ENCODE measurements at places on chromosomes 13 and 19. TPM values are rescaled to one million over a fixed set of nuclear protein-coding genes. Genes with fewer than 3 reads are reported as not detected.

Gene CLDND2
- 0.30 TPM for polyA plus RNA-seq

Gene FFAR1
- not detected for polyA plus RNA-seq

GRCh38 chr19:52786078-52786463 lies 520 bp downstream of the ZNF600 start:
- peak; percentile 15 for DNase-seq

DNA sequence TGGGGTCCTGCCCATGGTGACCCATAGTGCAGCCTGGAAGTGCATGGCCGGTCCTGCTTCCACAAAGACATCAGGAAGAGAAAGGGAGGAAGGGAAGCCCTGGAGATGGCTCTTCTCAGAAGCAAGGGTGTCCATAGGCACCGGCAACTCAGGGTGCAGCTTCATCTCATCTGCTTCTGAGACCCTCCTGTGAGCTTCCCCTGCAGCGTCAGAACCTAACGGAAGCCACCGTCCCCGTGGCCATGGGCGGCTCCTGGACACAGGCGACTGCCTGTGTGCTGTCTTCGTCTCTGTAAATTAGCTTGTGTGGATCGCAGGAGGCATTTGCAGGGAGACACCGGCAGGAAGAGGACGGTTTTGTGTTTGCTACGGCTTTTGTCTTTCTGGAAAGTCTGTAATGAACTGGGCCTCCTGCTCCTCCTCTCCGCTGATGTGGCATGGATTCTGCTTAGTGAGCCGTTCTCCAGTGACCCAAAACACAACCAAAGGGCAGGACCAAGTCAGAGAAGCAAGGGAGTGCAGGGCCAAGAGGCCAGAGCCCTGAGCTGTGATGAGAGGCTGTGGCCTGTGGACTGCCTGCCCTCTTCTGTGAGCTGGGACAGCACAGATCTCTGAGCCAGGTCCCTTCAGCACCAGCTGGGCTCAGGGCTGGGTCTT lies 2.5 kb downstream of the ATP4B start:
- DNase-seq, result peak; percentile 28

GRCh38 chr19:13526552-13526951 lies 20.3 kb upstream of the CACNA1A start:
- DNase-seq, result no peak

DNA sequence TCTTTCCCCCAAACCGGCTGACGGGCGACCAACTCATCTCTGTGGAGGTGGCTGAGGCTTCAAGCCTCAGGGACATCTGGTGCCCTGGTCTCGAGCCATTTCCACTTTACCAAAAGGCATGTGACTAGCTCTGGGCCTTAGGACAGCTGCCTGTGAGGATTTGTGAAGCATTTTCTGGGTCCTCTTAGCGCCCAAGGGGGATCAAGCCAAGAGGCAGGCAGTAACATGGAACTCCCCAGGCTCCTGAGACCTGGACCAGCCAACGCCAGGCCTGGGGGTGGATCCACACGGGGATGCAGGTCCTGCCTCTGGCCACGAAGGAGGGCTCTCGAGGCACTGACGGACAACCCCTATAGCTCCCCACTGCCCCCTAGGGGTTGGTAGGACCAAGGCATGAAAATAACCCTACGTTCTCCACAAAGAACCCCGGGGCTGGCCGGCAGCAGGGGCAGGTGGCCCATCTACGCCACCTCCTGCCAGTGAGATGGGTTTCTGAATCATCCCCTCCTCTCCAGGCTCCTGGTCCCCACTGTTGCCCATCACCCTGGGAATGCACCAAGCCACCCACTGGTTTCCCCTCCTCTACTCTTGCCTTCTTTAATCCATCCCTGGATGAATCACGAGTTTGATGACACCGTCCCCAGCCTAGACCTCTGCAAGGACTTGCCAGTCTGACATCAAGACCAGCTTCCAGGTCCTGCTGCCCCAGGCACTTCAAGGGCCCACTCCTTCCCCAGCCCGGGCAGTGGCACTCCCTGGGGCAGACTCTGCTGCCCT lies 7.0 kb upstream of the MYDGF start:
- peak; percentile 69 for DNase-seq

DNA sequence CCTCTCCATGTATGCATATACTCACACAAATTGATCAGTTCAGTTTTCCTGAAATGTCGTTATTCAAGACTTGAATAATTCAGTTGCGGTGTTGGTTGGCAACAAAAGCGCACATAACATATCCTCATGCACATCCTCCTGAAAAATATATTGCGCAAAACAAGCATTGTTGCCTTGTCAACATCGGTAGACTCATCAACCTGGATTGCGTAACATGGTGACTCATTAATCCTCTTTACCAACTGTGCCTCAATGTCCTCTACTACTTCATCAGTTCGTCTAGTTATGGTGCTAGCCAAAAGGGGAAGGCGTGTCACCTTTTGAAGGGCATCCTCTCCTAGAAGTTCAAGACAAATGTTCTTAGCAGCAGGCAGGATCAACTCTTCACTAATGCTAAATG lies 357.7 kb downstream of the LMO7 start:
- DNase-seq, result no peak

DNA sequence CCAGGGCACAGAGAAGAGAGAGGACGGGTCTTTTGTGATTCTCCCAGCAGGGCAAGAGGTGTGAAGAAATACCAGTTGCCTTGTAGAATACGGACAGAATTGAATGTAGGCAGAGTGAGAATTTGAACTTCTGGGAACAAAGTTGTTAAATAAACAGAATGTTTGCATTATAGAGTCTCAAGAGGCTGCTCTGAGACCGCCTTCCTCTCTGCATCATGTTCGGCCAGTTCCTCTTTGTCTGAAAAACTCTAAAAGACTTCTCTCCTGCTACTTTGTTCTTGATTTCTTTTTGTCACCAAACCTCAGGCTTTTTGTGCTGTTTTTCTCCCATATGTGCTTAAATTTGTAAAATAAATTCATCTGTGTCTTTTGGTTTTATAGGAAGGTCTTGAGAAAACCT lies 256.4 kb downstream of the DLEU7 start:
- no peak for DNase-seq

All from psoas muscle (tissue), 8 donors.